LNCaP clone FGC (cell line): ENCODE measurements at places on chromosomes 5 and 9.

DNA sequence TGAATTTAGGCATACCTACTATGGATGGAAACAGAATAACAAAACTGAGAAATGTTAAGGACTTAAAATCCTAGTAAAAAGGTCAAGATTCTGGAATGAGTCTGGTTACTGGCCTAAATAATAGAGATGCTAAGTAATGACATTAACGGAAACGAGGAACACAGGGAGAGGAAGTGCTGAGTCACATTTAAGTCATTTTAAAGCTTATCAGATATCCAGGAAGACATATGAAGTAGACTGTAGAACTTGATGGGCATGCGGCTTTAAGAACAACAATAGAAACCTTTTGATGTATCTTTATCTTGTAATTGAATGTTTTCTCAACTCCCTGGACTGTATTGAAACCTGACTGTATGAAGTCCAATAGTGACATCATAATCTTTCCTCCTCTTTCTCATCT lies 1251.4 kb upstream of the CDH6 start:
- no peak for DNase-seq

DNA sequence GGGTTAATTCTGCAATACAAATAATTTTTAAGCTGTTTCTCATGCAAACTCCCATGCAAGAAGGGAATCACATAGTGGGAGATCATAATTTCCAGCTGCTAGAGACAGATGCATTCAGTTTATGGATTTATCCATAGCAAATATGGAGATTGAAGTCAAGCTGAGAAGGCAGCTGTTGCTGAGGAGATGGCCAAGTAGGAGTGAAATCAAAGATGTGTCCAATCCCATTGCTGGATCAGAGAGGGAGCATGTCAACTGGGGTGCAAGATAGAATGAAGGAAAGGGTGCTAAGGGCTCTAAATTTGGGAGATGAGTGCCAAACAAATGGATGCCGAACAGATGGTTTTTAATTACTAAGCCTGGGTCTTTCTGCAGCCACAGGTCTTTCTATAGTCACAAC lies 504.5 kb downstream of the NFIB start:
- DNase-seq: no peak

DNA sequence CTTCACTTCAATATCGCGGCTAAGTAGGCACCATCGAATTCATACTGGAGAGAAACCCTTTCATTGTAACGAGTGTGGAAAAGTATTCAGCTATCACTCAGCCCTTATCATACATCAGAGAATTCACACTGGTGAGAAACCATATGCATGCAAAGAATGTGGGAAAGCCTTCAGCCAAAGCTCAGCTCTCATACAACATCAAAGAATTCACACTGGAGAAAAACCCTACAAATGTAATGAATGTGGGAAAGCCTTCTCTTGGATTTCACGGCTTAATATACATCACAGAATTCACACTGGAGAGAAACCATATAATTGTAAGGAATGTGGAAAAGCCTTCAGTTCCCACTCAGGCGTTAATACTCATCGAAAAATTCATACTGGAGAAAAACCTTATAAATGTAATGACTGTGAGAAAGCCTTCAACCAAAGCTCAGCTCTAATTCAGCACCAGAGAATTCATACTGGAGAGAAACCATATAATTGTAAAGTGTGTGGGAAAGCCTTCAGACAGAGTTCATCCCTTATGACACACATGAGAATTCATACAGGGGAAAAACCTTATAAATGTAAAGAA lies 9.5 kb downstream of the ZNF879 start:
- no peak for DNase-seq

DNA sequence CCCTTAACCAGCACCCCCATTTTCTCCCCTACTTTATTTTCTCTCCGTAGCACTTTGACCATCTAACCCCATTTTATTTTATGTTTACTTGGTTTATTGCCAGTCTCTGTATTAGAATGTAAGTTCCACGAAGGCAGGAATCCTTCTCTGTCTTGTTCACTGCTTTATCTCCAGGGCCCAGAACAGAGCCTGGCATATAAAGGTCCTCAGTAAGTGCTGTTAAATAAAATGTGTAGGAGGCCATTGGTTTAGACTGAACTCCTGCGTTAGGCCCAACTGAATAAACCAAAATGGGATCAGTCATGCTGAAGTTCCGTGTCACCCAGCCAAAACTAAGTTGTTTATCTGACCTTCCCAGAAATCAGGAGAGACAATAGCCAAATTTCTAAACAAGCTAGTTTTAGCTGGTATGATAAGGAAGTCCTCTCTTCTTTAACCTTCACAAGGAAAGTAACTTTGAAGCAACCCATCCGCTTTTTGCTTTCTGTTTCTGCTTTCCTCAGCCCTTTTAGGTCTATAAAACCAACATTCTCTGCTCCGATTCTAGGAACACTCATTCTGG lies 29.0 kb upstream of the CCNJL start:
- no peak for DNase-seq

DNA sequence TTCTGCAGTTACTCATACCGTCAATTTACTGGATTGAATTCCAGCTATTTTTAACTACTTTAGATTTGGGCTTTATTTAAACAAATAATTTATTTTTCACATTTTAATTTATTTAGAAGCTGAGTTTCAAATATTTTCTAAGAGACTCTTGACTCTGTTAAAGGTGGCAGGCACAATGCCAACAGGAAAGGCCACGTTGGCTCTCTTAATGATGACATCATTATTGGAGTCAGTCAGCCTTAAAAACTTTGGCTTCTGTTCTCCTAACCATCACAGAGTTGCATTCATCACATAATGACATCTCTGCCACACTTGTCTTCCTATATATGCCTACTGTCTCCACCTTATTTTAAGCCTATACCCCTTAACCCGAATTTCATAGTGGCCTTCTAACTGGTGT lies 172.3 kb upstream of the PLPPR1 start:
- no peak for DNase-seq

GRCh38 chr9:18127499-18127875 lies 346.5 kb upstream of the ADAMTSL1 start:
- no peak for DNase-seq

DNA sequence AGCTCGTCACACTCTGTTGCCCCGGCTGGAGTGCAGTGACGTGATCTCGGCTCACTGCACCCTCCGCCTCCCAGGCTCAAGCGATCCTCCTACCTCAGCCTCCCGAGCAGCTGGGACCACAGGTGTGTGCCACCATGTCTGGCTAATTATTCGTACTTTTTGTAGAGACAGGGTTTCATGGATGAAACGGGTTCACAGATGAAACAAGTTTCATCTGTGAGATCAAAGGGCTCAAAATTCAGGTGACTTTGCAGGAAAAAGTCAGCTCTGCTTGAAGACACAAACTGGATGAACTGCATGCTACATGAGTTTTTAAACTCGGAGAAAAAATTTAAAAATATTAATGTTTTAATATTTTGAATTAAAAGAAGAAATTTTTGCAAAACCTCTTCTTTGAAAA lies 24.5 kb downstream of the ABHD17B start:
- DNase-seq: no peak
